Activated gamma-delta T cell (primary cell): ENCODE measurements at places on chromosomes 1 and 21.

DNA sequence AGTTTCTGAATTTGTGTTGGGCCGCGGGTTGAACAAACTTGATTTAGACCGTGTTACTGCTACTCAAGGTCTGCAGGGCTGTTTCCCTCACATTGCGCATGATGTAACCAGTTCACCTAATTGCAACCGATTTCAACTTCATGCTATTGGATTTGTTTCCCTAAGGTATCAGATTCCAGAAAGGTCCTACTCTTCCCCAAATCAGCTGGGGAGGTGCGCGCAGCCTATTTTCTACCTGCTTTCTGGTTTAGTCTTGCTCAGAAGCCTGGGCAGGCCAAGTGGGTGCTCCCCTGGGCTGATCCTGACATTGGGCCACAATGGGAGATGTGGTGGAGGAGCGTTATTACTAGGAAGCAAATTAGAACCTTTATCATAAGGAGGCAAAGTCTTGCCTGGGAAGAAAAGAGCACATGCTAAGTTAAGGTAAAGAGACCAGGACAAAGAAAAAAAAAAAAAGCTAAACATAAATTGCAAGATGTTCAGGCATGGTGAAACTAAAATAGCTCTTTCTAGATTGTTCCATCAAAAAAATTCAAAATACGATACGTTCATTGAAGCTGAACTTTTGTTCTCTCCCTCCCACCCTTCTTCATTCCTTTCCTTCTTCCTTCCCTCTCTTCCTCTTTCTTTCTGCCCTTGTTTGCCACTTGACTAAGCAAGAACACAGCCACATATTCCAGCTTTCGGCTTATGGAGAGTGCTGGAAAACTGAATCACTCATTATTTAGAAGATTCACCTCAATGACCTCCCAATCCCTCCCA is 28.8 kb upstream of the TARBP1 start:
- no peak for DNase-seq

GRCh38 chr1:25694167-25695007 is 77.8 kb downstream of the MAN1C1 start:
- DNase-seq = no peak

DNA sequence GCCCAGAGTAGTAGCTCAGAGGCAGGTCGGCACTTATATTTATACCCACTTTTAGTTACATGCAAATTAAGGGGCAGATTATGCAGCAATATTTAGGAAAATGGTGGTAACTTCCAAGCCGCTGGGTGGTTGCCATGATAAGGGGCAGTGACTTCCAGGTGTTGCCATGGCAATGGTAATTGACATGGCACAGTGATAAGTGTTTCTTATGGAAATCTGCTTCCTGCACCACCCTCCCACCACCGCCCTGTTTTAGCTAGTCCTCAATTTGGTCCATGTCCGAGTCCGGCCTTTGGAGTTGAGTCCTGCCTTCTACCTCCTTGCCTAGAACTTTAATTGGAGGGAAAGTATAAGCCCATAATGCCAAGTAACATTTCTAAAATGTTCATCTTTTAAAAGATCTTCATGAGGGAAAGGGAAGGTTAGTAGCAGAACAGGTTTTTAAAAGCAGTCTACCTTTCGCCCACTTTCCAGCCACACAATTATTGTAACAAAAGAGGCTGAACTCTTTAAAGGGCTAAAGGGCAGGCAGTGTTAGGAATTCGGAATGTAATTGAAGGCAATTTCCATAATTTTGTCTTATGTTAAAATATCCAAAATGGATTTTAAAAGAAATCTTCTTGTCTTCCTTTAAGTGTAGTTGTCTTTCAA is 21.7 kb downstream of the ZBTB8B start:
- no peak for DNase-seq

- no peak for DNase-seq
Observed at GRCh38 chr1:101191049-101191448, 45.8 kb upstream of the S1PR1 start.

GRCh38 chr21:34736116-34736874 is 67.5 kb downstream of the CLIC6 start:
- no peak for DNase-seq

DNA sequence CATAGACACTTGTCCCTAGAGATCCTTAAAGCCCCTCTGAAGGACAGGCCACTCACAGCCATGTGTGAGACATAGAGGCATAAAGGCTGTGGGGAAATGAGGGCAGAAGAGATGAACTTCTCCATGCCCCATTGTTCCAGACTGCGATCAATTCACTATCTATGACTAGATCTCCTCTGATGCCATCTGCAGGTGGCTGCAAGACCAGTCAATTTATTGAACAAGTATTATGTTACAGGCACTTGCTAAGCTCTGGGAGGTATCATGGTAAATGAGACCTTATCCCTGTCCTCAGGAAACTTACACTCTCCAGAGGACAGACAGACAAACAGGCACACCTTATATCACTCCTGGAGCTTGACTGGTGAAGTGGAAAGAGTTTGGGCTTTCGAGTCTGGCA is 22.9 kb downstream of the UBIAD1 start:
- no peak for DNase-seq

- DNase-seq = no peak
Observed at GRCh38 chr1:233459470-233459945, 132.0 kb downstream of the MAP3K21 start.
